GM12865 (cell line): ENCODE measurements at places on chromosomes 6 and 20.
A peak's percentile ranks its signal among the peaks of the same experiment; 100 is the strongest.

DNA sequence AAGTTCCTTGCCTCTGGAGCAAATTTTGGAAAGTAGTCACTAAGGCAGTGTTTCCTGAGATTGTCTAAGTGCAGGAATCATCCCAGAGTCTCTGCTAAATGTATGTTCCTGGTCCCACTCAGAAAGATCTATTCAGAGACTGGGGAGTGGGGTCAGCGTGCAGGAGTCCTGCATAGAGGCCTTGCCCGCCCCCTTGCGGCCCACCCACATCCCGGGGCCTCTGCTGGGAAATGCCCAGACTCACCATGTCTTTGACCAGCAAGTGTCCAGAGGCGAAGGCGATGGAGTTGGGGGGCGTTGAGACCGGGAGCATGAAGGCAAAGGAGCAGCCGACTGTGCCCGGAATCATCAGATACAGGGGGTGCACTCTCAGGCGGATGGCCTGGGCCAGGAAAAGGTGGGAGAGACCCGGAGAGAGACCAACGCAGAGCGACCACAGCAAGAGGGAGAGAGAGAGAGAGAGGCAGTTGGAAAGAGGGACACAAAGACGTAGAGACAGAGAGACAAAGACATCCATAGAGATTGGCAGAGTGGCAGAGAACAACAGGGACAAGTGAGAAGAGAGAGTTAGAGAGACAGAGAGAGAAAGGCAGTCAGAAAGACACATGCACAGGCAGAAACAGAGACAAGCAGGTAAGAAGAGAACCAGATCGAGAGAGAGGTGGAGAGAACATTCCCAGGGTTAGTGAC is 12.9 kb upstream of the OCSTAMP start:
- DNase-seq, result no peak

DNA sequence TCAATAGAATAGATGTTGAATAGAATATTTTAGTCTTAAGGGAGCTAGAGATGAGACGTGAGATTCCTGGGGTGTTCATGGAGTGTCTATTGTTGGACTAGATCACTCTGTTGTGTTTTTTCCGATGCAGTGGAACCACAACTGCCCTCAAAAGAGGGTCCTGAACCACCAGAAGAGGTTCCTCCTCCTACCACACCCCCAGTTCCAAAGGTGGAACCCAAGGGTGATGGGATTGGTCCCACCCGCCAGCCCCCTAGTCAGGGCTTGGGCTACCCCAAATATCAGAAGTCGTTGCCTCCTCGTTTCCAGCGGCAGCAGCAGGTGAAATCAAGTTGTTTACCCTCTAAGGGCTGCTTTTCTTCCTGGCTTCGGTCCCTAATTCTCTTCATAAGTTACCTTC is 8.5 kb downstream of the PRRC2A start:
- no peak for DNase-seq

DNA sequence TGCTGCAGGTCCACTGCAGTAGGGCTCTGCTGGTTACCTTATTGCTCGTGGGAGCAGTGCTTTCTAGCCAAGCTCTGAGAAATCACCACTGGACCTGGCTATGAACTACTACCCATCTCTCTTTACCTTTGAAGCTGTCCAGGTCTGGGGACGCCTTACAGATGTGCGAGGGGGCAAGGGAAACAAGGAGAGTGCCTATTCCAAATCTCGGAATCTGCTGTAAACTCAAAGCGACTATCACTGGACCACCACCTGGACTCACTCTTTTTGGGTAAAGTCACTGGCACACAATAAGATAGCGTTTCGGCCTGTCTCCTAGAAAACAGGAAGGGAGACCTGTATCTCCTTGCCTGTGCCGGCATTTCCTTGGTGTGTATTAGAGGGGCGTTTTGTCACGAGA is 5.3 kb downstream of the NRN1 start:
- no peak for DNase-seq

- no peak for DNase-seq
Measured at GRCh38 chr6:100465701-100466409, 1.1 kb upstream of the SIM1 start.

- DNase-seq, result peak; percentile 67
Measured at GRCh38 chr20:23622839-23623343, 14.9 kb downstream of the CST3 start.

GRCh38 chr6:22925304-22925835 is 356.0 kb downstream of the HDGFL1 start:
- no peak for DNase-seq

DNA sequence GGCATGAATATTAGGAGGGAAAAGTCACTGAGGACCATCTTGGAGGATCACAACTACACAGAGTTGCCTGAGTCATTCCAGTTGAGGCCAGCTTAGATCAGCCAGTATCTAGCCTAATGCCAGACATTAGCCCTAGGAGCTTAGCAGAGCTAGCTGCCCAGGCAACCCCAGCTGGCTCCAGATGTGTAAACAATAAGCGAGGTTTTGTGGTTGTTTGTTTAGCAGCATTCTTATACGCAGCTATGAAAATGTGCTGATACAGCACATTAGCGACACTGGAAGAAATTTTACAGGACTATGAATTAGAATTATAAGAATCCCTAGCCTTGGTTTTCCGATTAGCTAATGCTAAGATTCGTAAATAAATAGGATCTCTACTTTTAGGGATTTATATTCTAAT is 59.3 kb downstream of the BTBD3 start:
- DNase-seq, result no peak

DNA sequence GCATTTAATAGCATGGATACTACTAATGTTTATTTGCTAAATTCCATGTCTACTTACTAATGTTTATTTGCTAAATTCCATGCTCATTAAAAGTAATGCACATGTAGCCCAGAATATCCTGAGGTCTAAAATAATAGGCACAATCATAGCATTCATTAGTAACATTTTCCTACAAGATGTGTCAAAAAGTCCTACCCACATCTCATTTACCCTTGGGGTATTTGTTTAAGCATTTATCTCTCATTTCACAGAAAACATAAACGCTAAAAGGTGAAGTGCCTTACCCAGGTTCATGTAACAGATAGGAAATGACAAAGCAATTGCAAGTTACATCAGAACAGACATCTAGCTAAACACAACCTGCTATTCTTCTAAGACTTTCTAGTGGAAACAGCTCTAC is 457.1 kb downstream of the HACE1 start:
- DNase-seq, result no peak

GRCh38 chr6:141833001-141833655 is 299.6 kb upstream of the GJE1 start:
- no peak for DNase-seq

DNA sequence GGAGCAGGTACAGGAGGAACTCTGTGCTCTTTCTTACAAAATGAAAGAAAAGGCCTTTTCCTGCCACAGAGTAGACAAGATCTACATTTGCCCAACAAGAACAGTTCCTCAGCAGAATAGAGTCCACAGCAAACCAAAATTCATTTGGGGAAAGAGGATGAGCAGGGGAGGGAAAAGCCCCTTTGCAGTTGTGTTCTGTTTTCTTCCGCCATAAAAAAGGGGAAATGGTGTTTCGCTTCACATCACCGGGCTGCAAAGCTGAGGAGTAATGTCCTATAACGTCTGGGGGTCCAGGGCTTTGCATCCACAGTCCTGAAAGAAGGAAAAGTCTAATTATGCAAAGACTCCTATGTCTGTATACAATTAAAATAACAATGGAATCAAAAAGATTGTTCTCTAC is at the start of gene GPR31:
Gene GPR31, minus strand, starts transcription at position 118 of the 400 bp plus-strand sequence. CDS start 149 bp downstream, outside the sequence.
- DNase-seq, result no peak

GRCh38 chr6:144215402-144215931 is 65.2 kb downstream of the STX11 start:
- peak; percentile 60 for DNase-seq

DNA sequence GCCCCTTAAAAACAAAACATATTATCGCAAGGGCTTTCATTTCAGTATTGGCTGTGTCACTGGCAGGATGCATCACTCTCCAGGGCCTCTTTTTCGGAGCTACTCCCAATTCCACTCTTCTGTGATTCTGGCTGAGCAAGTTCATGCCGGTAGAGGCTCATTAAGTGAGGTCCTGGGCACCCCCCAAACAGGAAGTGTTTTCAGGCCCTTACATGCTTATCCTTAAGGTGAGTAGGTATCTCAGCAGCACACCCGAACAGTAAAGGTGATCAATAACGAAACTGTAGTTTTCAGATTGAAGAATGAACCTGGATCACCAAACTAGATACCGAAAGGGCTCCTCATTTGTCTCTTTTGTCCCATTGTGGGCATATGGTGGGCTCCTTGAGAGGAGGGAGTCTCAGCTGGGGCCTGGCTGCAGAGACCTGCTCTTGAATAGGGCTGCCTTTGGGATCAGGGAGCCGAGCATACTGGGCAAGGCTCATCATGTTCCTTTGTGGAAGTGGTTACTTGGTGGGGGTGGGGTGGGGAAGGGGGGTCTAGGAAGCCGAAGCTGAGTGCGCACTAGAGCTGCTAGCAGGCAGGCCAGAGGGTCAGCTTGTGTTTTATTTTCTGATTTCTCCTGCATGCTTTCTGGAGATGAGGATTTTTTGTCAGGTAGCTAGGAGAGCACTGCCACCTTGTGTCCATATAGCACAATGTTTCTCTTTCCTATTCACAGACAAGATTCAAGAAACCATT is 65.2 kb downstream of the CDS2 start:
- peak; percentile 83 for DNase-seq

- DNase-seq, result no peak
Measured at GRCh38 chr6:11066505-11067347, 22.6 kb upstream of the ELOVL2 start.

GRCh38 chr6:140538926-140539325 is 1164.5 kb upstream of the CITED2 start:
- no peak for DNase-seq

DNA sequence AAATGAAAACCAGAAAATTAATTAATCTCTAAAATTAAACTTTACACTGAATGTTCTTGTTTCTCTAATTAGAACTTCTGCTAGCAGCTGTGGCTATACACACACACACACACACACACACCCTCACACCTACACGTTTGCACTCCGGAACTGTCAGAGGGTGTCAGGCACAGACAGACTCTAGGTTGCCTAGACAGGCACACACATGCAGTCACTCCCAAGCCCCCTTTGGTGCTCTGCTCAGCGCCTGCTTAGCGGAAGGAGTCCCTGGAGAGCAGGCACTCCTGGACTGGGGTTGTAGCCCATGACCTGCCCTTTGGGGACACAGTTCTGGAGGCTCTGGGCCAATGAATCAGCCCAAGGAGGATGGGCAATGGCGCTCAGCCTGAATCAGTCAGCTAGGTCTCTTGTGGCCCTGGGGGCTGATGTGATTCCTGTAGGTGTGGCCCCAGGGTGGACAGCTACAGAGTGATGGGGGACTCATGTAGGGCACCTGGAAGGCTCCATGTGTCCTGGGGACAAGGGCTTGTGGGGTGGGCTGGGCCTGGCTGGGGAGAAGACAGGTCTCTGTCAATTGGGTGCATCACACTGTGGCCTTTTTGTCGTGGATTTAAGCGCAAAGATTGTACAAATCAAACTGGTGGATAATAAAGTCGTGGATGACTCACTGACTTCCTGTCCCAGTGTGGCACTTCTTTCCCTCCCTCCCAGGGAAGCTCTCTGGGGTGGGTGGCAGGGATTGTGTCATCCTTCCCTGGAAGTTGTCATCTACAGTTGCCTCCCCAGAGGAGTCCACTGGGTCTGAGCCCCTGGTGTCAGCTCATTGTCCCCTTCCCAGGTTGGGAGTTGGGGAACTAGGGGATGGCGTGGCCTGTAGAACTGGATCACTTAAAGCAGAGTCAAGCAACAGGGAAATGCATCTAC is 8.8 kb downstream of the TMEM151B start:
- no peak for DNase-seq

DNA sequence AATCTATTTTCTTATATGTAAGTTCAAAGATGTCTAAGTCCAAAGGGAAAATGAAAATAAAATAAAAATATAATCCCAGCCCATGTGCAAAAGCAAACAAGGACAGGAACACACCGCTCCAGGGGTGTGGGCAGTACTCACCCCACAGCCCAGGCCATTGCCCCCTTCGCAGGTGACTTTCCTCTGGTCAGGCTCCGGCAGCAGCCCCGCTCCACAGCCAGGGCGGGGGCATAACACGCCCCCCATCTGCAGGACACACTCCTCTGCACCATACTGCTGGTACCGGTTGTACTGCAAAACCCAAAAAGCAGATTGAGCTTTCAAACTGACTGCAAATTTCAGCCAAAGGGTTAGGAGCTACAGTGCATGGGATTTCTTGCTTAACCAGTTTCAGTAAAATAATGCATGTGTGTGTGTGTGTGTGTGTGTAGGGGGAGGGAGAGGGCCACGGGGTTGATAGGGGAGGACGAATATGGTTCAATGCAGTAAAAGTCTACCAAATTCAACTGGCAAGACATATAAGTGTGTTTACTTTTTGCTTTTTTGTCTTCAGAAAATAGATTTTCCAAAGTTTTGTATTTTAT is 274.9 kb upstream of the AGPAT4 start:
- no peak for DNase-seq

GRCh38 chr6:56911847-56912246 is 43.1 kb upstream of the BEND6 start:
- DNase-seq, result no peak

DNA sequence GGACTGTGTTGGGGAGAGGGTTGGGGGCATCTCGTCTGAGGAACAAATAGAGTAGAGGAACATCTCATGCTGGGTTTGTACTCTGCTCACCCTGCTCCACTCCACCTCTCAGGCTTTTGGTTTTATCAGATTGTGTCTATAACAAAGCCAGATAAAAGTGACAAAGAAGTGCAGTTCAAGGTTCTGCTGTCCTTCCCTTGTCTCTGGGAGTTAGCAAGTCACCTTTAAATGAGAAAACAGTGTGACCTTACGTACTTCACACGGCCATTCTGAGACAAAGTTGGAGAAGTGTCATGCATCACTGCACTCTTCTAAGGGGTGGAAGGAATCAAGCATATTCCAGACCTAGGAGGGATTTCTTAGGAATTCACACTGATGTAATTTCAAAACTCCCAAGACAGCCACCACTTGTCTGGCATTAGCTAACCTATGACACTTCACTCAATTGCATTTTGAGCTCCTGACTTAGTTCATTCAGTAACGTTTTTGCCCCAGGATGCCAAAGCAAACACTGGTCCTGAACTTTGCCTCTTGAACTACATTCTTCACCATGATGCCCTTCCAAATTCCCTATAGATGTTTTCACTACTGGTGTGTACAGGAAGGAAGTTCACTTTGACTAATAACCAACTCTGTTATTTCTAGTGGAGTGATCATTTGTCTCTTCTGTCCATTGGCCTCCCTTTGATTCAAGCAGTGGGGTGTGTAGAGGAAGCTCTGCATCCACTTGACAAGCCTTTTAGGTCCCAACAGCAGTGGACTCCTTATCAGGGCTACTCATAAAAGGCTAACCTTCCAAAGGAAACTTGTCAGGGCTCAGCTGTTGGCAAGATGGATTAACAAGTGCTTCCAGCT is 647.6 kb upstream of the FLRT3 start:
- no peak for DNase-seq
